ENCODE measurements at places on chromosomes 7 and 10. TPM values are rescaled to one million over a fixed set of nuclear protein-coding genes. Genes with fewer than 3 reads are reported as not detected.

INA gene
- not detected for total RNA-seq

GNGT1 gene
- total RNA-seq, result not detected

WNT8B gene
- not detected for total RNA-seq

PDE6C gene
- not detected for total RNA-seq

EPO gene
- not detected for total RNA-seq

NME8 gene
- 1.2 TPM for total RNA-seq

MMD2 gene
- total RNA-seq, result not detected

TAS2R60 gene
- 2.7 TPM for total RNA-seq

SLC13A1 gene
- not detected for total RNA-seq

SPDYE1 gene
- not detected for total RNA-seq

Data from aorta (tissue), 5 donors.